Stimulated activated CD4-positive, alpha-beta T cell treated with anti-CD3 and anti-CD28 coated beads, Interleukin-4, amount 100 ng/mL, for 24 hours (primary cell): ENCODE measurements at places on chromosomes 2 and 18.
A peak's percentile ranks its signal among the peaks of the same experiment; 100 is the strongest.

GRCh38 chr2:20650393-20650876 is 463 bp downstream of the HS1BP3 start:
- peak; percentile 19 for DNase-seq

GRCh38 chr2:1974397-1974796 is 230.1 kb upstream of the PXDN start:
- DNase-seq = no peak

- no peak for DNase-seq
These were observed 276.1 kb downstream of the RIT2 start for GRCh38 chr18:42839408-42839807.

DNA sequence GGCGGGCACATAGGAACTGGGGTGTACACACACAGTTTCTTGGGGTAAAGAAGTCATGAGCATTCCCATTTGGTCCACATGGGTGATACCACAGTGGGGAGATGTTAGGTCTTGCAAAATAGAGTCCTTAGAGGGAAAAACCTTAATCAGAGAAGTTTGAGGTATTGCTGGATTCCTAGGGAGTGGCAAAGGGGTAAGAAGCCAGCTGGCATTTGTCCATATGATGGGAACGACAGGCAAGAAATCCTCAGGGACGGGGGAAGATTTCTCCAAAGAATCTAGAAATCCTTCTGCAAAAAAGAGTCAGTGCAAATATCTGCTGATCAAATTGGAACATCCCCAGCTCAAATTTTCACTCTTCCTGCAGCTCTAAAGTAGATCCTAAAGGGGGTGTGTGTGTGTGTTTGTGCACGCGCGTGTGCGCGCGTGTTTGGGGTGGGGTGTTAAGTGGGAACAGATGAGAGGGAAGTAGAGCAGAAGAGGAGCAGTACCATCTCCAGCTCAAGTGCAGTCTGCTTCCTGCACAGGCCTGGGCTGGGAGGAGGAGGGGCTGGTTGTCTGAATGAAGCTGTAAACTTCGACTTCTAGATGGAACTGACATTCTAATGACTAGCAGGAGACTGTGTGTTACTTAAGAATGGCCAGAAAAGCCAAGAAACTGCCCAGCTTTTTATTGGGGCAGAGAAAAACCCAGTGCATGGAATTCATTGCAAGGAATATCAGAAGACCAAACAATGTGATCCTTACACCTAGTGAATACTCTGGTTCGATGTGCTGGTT is 168.0 kb downstream of the SPP2 start:
- no peak for DNase-seq

GRCh38 chr2:113038291-113038690 is 14.4 kb downstream of the IL36B start:
- DNase-seq = no peak

DNA sequence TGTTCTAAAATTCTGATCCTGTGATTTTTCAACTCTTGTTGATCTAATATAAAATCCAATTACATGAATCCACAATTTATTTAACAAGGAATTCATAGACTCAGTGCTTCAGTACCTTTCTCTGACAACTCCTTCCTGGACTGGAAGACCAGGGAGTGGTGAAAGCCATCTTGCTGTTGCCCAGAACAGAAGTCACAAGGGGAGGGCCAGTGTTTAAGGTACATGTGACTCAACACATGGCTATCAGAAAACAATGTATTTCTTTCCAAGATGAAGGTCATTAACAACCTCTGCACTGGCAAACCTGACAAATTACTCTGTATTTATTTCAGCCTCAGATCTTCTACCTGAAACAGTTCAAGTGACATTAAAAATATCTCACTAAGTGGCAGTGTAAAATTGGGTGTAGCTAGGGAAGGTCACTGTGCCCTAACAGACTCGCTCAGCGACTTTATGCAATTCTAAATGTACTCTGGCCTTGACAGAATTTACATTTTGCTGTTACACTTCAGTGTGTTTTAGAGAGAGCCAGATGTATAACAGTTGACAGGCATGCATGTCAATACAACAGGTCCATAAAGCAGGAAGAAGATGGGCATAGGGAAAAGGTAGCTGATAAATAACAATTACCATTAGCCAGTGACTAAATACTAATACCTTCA is 75.4 kb downstream of the NCKAP5 start:
- no peak for DNase-seq
